Right lobe of liver (tissue), 6 donors: ENCODE measurements at places on chromosomes 11 and 22. TPM values are rescaled to one million over a fixed set of nuclear protein-coding genes. Genes with fewer than 3 reads are reported as not detected.

Gene ARHGAP8
- total RNA-seq, result 1.0 TPM

Gene TMA7B
- not detected for total RNA-seq

GRCh38 chr22:37276776-37277175 is 5.5 kb upstream of the CYTH4 start:
- no peaks in the 10 kb centered on the region for H3K4me1 ChIP-seq
- no peaks in the 10 kb centered on the region for H3K36me3 ChIP-seq
- no peaks in the 10 kb centered on the region for H3K27me3 ChIP-seq
- DNase-seq, result peak; percentile 35

- no peaks in the 10 kb centered on the region for H3K27me3 ChIP-seq
- no peak overlapping the region for H3K4me3 ChIP-seq
- H3K4me1 ChIP-seq, result no peaks in the 10 kb centered on the region
- DNase-seq, result no peak
- no peaks in the 10 kb centered on the region for H3K36me3 ChIP-seq
These were observed 81.0 kb downstream of the MYEOV start for GRCh38 chr11:69374946-69375310.

GRCh38 chr11:62054484-62055121 is 69.2 kb upstream of the INCENP start:
- H3K4me3 ChIP-seq, result no peak overlapping the region
- no peaks in the 10 kb centered on the region for H3K4me1 ChIP-seq
- DNase-seq, result no peak
- no peak overlapping the region for H3K27ac ChIP-seq

DNA sequence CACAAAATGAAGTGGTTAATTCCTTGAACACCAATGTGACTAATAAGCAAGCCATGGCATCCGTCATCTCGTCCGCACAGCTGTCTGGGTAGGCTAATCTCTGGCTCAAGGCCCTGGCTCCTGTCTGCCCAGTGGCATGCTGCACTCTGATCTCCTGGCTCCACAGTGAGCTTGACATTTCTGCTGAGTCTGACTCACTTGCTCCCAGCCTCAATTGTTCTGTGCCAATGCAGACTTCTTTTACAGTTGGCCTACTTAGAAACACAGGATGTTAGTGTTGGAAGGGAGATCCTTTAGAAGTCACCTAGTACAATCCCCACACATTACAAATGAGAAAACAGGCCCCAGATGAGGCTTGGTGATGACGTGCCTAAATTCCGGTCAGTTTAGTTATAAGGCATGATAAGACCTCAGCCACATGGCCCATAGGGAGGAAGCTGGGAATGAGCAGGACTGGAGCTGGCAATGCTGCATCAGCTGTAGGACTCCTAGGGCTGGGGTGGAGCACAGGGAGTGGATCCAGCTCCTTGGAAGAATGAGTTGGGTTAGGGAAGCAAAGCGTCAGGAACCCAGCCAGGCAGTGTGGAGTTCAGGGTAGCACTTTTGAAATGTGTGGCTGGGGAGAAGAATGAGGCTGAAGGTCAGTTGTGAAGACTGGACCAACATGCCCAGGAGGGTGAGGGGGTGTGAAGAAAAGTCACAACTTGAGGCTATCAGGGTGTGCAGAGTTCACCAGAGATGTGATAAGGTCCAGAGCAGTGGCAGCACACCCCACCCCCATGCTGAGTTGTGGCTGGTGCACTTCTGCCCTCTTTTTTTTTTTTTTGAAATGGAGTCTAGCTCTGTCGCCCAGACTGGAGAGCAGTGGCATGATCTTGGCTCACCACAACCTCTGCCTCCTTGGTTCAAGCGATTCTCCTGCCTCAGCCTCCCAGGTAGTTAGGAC is 70.2 kb upstream of the EED start:
- peak; percentile 86 for DNase-seq
- no peak overlapping the region for H3K27ac ChIP-seq
- H3K4me3 ChIP-seq, result no peak overlapping the region
- no peaks in the 10 kb centered on the region for H3K27me3 ChIP-seq
- H3K36me3 ChIP-seq, result no peaks in the 10 kb centered on the region
- peaks cover 6% of the 10 kb centered on the region for H3K4me1 ChIP-seq

GRCh38 chr11:32289701-32290100 is 145.6 kb downstream of the WT1 start:
- H3K4me1 ChIP-seq, result no peaks in the 10 kb centered on the region
- H3K27me3 ChIP-seq, result no peaks in the 10 kb centered on the region
- no peak for DNase-seq
- no peaks in the 10 kb centered on the region for H3K36me3 ChIP-seq
- no peak overlapping the region for H3K27ac ChIP-seq

DNA sequence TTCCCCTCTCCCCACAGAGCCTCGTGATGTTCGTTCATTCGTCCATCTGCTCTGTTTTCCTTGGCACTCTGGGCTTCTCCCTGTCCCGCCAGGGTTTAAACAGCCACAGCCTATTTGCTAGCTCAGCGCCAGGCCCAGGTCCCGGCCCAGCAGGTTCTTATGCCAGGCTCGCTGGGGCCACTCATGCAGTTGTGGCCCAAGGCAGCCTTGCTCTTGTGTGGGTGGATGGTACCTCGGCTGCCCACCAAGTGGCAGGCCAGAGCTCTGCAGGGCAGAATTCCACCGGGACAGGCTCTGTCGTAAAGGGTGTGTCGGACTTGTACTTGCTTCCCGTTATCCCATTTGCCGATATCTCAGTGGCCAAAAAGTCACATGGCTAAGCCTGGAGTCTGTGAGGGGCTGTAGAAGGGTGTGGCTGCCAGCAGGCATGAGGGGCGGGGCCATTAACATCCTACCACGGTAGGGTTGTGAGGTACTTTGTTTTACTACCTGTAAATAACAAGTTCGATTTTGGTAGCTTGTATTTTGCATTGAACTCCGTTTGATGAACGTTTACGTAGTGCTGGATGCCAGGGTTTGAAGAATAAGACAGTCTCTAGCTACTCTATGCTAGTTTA is 7.9 kb downstream of the FAM118A start:
- DNase-seq, result no peak
- no peaks in the 10 kb centered on the region for H3K4me1 ChIP-seq
- no peak overlapping the region for H3K4me3 ChIP-seq
- no peaks in the 10 kb centered on the region for H3K27me3 ChIP-seq

DNA sequence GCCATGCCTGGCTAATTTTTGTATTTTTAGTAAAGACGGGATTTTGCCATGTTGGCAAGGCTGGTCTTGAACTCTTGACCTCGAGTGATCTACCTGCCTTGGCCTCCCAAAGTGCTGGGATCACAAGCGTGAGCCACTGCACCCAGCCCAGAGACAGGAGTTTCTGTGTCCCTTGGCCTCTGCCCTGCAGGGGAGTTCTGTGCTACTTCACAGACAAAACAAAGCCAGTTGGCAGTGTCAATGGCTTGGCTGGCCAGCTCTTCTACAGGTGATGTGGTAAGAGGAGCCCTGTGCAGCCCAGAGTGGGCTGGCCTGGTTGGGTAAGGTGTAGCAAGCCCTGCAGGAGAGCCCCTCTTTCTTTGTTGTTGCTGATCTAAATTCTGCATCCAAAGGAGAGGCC is 60.5 kb upstream of the SHISAL1 start:
- no peak overlapping the region for H3K4me3 ChIP-seq
- no peak overlapping the region for H3K27ac ChIP-seq
- peak; percentile 87 for DNase-seq
- H3K27me3 ChIP-seq, result no peaks in the 10 kb centered on the region
- no peaks in the 10 kb centered on the region for H3K4me1 ChIP-seq
- H3K36me3 ChIP-seq, result no peaks in the 10 kb centered on the region

DNA sequence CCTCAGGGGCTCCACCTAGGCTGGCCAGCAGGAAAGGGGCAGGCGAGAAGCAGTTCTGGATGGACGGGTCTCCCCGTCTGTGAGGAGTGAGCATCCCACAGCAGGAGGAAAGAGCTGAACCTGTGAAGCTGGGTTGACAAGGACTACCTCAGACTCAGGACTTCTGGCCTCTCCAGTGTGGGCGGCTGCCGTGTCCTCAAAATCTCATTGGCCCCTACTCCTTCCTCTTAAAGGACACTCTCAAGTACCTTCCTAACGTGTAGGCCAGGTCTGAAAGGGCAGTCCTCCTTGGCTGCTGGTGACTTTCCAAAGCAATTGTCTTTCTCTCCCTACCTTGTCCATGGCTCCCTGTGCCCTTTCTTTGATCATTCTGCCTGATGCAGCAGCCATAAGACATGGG is 107.0 kb upstream of the AKIP1 start:
- H3K27me3 ChIP-seq, result no peaks in the 10 kb centered on the region
- H3K36me3 ChIP-seq, result no peaks in the 10 kb centered on the region
- no peaks in the 10 kb centered on the region for H3K4me1 ChIP-seq
- no peak overlapping the region for H3K27ac ChIP-seq
- DNase-seq, result no peak
- H3K4me3 ChIP-seq, result no peak overlapping the region

DNA sequence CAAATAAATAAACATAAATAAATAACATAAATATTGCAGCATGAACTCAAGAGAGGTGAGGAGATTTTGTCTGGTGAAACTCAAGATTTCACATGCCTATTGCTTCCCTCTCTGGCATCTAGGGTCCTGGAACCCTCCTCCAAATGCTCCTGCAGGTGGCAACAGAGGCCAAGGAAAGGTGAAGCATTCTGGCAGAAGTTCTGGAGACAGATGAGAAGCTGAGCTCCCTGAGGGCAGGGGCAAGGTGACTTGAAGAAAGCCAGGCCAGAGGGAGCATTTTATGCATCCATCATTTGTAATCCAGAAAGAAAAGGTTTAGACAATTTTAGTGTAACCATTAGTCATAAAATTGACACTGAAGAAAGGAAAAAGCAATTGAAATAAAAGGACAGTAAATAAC is 64.9 kb downstream of the ENDOD1 start:
- H3K4me3 ChIP-seq, result no peak overlapping the region
- no peaks in the 10 kb centered on the region for H3K36me3 ChIP-seq

DNA sequence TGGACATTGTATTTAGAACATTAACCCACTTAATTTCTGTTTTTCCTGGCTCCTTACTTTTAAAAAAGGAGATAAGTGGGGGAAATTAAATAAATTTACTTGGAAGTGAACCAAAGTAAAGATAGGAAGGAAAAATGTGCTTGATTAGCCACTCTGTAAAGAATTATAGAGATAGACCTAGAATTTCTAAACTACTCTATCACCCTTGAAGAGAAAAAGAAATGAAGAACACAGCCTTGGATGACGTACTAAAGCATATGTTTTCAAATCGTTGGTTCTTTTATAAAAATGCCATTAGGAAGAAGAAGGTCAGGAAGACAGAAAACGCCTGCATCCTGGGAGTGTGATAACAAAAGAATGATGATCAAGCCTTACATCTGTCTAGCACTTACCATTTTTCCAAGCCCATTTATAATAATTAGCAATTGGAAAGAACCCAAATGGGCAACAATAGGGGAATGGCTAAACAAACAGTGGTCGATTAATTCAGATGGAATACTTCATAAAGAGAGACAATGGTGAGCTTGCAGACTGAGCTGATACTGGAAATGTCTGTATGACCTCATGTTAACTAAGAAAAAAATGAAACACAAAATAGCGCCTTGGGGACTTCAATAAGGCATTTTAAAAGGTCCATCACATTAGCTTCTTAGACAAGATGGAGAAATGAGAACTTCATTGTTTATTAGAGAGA is 81.0 kb upstream of the LRRC55 start:
- H3K27me3 ChIP-seq, result no peaks in the 10 kb centered on the region
- H3K4me3 ChIP-seq, result no peak overlapping the region
- H3K36me3 ChIP-seq, result no peaks in the 10 kb centered on the region
- no peaks in the 10 kb centered on the region for H3K4me1 ChIP-seq
- H3K27ac ChIP-seq, result no peak overlapping the region

DNA sequence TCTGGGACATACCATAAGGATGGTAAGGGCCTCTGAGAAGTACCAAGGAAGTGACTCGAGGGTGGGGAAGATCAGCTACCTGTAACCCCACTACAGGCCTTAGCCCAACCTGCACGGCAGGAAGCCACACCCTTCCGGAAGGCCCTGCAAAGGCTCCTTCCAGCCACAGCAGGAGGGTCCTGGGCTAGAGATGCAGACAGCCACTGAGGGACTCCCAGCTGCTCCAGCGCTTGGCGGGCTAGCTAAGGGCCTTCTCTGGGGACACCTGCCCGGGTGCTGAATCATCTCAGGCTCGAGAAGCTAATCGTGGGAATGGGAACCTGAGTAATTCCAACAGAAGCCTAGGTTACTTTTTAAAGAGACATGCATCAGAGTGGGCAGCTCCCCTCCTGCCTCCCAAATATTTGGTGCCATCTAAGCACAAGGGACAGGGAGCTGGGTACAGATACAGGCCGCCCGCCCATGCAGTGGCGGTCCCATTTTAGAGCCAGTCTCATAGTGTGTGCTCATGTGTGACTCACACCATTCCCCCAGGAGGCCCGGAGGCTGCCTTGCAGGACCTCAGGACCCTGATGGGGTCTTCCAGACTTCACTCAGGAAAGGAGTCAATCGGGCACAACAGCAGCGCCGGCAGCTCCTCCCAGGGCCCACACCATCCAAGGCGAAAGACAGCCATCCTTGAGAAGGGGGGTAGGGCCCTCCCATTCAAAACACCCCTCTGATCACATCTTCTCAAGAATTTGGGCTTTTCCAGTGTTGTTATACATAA is 8.0 kb downstream of the MYH9 start:
- no peak overlapping the region for H3K27ac ChIP-seq
- no peaks in the 10 kb centered on the region for H3K36me3 ChIP-seq
- DNase-seq, result no peak

DNA sequence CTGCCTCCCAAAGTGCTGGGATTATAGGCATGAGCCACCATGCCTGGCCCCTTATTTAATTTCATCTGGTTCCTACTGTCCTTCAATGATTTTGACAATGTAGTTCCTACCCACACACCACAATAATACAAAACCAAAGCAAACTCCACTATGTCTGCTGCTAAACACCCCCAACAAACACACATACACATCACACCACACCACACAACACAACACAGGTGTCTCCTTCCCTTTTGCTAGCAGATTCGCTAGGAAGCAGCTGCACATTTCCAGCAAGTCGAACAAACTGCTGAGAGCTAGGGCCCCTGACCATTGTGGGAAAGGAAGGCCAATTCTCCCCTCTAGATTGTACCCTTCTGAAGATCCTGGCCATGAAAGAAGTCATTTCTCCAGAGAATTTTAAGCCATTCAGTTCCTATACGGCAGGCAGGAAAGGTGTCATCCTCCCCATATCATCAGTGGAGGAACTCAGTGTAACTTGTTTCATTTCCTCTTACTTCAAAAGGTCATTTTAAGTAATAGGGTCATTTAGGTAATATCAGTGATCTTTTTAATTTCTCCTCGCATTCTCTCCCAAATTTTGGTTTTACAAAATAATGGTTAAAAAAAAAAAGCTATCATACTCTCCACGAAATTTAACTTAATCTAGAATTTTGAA is 18.5 kb downstream of the NUMA1 start:
- no peaks in the 10 kb centered on the region for H3K36me3 ChIP-seq
- no peak overlapping the region for H3K4me3 ChIP-seq
- DNase-seq, result peak; percentile 19
- H3K27ac ChIP-seq, result no peak overlapping the region
- peaks cover 3% of the 10 kb centered on the region for H3K4me1 ChIP-seq

DNA sequence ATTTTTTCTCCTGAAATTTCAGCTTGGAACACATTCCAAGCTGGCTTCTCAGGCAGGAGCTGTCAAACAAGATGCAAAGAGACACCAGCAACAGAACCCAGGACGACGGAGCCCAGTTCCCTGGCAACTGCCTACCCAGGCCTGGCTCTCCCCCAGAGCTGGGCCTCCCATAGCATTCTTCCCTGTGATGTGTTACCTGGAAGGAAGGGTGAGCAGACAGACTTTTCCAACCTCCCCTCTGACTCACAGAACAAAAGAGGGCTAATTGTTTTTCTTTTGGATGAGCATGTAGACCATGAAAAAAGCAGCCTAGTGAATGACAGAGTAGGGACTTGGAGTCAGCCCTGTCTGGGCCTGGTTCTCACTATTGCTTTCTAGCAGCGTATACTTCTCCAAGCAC is 55.3 kb upstream of the BMAL1 start:
- H3K4me3 ChIP-seq, result no peak overlapping the region
- no peaks in the 10 kb centered on the region for H3K36me3 ChIP-seq
- H3K4me1 ChIP-seq, result no peaks in the 10 kb centered on the region
- no peaks in the 10 kb centered on the region for H3K27me3 ChIP-seq
- H3K27ac ChIP-seq, result no peak overlapping the region
